ENCODE measurements at places on chromosomes 6 and 20. TPM values are rescaled to one million over a fixed set of nuclear protein-coding genes. Genes with fewer than 3 reads are reported as not detected.

ESF1 gene
- 17.9 TPM for total RNA-seq

DNA sequence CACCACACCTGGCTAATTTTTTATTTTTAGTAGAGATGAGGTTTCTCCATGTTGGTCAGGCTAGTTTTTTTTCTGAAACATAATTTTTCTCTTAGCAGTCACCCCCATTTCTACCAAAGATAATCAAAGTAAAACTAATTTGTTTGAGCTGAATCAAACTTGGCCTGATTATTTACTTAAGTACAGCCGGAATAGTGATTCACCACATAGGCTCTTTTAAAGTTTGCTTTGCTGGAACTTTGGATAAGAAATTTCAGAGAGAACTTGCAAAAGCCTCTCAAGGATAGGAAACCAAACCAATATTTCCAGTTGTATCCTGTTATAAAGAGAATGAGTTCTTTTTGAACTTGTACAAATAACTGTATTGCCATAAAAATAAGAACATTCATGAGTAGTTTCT, 105.0 kb upstream of the SYNCRIP start:
- no peak for DNase-seq

MAP3K4 gene
- total RNA-seq = 45.6 TPM

UBD gene
- not detected for total RNA-seq

- no peak for DNase-seq
These were observed 7.4 kb downstream of the IBTK start for GRCh38 chr6:82240186-82240585.

GRCh38 chr20:9329355-9330101, 184.9 kb upstream of the LAMP5 start:
- no peak for DNase-seq

GRCh38 chr6:67047996-67048395, 1341.0 kb upstream of the EYS start:
- no peak for DNase-seq

DNA sequence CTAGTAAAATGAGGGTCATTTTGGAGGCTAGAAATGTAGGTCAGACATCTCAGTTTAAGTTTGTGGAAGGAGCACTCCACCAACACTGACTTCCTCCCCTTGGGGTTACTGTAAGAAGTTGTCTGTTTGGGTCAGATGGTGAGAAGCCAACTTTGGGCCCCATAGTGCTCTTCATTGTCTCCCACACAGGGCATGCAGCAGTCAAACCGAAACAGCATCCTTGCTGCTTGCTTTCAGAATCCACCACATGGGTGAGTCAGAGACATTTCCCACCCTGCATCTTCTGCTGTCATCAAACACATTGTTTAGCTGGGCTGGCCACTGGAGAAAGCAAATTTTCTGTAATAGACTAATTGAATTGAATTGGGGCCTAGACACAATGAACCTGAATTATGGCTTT, 16.8 kb downstream of the IL17F start:
- no peak for DNase-seq

DNA sequence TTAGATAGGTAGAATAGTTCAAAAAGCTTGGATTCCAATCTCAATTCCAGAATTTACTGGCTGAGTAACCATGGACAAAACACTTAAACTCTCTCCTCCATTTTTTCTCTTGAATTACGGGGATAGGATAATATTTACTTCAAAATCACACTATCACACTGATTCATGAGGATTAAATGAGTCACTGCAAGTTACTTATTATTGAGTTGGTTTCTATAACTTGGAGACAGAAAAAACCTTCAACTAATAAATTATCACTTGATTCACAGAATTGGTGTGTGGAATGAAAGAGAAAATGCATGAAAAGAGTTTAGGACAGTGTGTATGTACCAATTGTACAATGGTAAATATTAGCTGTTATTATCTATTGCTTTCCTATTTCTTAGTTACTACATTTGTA, 585.2 kb downstream of the PHF3 start:
- DNase-seq = no peak

- DNase-seq = no peak
These were observed 40.0 kb upstream of the APCDD1L start for GRCh38 chr20:58555078-58555765.

- DNase-seq = no peak
These were observed 62.7 kb upstream of the SYNDIG1 start for GRCh38 chr20:24406750-24407149.

NELFE gene
- 46.1 TPM for total RNA-seq

DNA sequence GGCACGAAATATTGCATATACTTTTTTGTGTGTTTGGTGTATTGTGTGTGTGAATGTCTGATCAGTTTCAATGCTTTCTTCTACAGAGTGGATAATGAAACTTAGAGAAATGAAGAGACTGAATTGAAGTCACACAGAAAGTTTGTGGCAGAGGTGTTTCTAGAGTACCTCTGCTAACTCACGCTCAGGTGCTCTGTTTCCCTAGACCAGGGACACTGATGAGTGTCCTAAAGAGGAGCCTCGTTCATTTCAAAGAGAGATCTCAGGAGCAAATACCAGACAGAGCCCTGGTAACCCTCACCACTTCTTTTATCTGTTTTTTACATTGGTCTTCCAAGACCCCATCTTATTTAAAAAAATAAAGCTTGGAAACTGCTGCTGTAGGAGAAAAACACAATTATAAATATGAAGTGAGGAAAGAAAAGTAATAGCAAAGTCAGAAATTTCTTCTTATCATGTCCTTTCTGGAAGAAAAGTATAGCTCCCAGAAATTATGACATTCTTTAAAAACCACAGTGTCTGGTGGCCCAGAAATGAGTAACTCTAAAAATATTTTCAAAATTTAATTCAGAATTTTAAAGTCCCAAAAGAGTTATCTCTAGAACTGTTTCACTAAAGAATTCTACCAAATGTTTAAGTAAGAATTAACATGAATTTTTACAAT, 720.6 kb downstream of the RFPL4B start:
- DNase-seq = no peak

DNA sequence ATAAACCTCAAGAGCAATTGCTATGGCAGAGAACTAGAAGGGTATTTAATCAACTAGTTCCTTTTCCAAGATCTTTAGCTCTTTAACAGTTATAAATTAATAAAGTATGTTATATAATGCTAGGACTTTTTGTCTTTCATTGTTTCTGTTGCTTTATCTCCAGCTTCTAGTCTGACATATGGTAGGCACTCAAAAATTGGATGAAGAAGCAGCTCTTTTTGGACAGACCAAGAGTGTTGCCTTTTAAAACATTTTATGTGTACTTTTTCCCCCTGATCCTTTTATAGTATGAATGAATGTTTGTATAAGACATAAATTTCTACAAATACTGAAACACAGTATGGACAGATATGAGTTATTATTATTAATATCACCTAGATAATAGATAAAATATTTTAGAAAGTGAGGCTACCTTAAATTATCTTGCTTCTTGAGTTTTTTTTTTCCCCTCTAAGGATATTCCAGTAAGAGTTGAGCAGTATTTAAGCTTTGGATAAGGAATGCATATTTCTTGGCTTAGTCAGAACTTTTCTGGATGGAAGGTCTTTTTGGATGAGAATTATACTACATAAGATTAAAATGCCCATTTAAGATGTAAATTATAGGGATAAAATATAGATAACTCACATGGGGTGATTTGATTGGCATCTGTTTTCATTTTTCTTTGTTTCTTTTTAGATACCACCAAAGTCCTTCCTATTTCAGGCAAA, 16.6 kb downstream of the LAMA2 start:
- DNase-seq = no peak

GPLD1 gene
- total RNA-seq = 10.2 TPM

- no peak for DNase-seq
These were observed 80.4 kb upstream of the RIPOR2 start for GRCh38 chr6:25016014-25016720.

NEDD9 gene
- 49.7 TPM for total RNA-seq

- DNase-seq = no peak
These were observed 270.9 kb upstream of the JARID2 start for GRCh38 chr6:14974792-14975470.

FRK gene
- 3.6 TPM for total RNA-seq

DNA sequence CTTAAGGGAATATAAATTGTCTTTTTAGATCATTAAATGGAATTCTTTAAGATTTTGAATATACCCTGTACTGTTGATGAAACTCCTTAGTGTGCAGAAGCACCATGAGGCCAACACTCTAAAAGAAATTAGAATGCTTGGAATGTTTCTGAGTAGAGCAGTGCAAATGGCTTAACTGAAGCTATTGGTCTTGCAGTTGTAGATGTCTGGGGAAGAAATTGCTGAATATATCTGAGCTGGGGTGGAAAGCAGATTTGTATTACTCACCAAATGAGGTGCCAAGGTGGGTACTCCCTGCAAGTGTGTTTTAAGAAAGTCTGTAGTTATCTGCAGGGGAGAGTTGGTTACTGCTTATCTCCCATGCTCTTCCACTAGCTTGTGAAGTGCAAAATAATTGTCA, 119.0 kb downstream of the ADGRG6 start:
- DNase-seq = no peak

GRCh38 chr6:27940766-27941165, 16.3 kb upstream of the OR2B6 start:
- DNase-seq = no peak

- DNase-seq = no peak
These were observed 38.8 kb downstream of the PLN start for GRCh38 chr6:118586746-118587485.

GRCh38 chr6:31945507-31946369, at the start of gene CFB:
Gene CFB, plus strand, starts transcription at chr6:31946095. Its CDS starts 127 bp downstream, at chr6:31946222.
- no peak for DNase-seq

- no peak for DNase-seq
These were observed 9.2 kb downstream of the ITPA start for GRCh38 chr20:3218307-3218988.

SULF2 gene
- 72.1 TPM for total RNA-seq

DNA sequence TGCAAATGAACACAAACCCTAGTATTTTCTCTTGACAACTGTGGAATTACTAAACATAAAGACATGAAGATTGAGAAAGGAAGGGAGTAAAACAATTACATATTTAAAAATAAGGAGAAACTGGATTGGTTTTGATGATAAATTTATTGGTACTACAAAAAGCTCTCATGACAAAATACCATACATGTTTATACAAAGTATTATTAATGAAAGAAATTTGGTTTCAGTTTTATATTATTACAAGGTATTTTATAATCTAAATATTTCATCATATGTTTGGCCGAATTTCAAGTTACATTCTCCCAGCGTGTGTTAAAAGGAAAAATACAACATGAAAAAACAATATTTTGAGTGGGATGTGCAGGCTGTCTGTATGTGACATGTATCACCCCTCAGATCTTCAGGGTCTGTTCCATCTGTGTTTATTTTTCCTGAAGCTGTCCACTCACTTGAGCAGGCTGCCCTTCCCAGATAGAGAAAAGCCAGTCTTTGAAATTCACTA, 568.4 kb downstream of the NKAIN2 start:
- no peak for DNase-seq

VSX1 gene
- total RNA-seq = 0.10 TPM

GRCh38 chr20:24461848-24462247, 7.6 kb upstream of the SYNDIG1 start:
- no peak for DNase-seq

Data from skin of body (tissue), 3 donors.